ENCODE measurements at places on chromosomes 7 and 10.

DNA sequence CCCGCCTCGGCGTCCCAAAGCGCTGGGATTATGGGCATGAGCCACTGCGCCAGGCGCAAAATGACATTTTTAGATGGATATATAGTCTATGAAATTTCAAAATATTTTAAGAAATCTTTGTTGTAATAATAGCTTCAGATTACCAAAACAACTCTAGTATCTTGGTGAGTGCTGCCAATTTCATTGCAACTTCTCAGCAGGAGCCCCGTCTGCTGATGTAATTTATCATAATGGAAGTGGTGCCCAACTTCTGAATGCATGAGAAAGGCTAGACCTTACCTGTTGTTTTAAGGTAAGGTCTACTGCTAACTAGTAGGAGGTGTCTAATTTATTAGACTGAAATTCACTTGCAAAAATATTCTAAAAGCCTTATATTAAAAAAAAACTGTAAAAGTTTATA, 20.0 kb downstream of the PDSS1 start:
- no peak for DNase-seq

- no peak for DNase-seq
These were observed 228.6 kb downstream of the GLRX3 start for GRCh38 chr10:130364631-130365411.

GRCh38 chr7:98613601-98614425, 3.3 kb upstream of the NPTX2 start:
- no peak for DNase-seq

DNA sequence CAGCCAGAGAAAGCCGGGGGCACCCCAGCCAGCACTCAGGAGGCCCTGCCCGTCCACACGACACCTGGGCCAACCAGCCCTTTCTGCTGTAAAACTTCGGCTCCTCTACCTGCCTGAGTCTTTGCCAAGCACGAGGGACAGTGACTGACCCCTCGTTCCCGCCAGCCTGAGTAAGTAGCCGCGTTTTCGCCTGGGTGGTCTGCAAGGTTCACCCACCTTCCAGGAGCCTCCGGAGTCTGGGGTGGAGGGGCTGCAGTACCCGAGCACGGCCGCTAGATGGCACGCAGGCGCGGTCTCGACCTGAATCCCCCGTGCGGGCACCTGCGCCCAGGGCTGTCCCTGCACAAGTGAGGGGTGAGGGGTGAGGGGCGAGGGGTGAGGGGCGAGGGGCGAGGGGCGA, 192.7 kb downstream of the PTPRN2 start:
- DNase-seq = no peak

DNA sequence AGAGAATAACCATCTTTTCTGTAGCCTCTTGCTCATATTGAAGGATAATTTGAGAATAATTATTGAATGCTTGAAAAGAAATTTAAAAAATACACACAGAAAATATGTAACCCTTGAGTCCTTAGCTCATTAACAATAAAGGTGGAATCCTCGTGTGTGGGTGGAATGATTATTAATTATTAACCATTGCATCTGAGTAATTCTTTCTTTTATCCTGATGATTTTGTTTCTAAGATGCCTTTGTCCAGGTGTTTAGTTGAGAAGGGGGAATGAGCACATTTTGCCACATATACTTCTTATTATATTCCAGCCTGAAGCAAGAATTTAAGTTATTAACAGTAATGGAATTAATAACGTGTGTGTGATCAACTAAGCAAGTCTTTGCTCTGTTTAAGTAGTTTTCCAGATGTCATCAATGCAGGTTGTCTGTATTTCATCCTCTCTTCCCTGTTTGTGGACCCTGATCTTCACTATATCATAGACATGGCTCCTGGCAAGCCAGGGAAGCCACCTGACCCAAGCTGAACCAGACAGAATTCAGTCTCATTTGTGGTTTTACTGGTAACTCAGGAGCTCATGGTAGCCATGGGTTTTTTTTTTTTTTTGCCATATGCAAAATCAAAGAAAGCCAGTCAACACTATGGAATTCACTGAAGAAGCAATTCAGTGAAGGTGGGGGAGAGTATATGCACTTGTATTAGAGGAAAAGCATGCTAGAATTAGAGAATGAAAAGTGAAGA, 144.3 kb downstream of the KIF20B start:
- no peak for DNase-seq

DNA sequence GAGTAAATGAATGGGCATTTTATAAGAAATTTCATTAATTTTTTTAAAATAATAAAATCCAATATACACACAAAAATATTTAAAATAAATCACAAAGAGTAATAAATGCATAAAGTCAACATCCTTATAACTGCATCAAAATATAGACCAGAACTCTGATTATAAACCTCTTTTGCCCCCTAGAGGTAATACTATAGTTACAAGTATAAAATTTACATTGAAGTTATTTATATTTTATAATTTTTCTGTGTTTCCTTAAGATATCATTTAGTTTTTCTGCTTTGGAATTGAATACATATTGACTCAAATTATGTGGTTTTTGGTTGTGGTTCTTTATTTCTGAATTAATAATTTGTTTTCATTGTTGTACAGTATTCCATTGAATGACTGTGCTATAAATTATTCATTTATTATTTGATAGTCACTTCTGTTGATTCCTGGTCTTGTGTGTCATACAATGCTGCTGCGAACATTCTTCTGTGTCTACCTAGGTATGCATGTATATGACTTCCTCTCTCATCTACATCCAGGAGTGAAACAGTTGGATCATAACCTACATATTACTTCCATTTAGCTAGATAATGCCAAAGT, 673.6 kb downstream of the IPMK start:
- no peak for DNase-seq

GRCh38 chr7:43363035-43363791, 219.7 kb upstream of the STK17A start:
- DNase-seq = no peak

DNA sequence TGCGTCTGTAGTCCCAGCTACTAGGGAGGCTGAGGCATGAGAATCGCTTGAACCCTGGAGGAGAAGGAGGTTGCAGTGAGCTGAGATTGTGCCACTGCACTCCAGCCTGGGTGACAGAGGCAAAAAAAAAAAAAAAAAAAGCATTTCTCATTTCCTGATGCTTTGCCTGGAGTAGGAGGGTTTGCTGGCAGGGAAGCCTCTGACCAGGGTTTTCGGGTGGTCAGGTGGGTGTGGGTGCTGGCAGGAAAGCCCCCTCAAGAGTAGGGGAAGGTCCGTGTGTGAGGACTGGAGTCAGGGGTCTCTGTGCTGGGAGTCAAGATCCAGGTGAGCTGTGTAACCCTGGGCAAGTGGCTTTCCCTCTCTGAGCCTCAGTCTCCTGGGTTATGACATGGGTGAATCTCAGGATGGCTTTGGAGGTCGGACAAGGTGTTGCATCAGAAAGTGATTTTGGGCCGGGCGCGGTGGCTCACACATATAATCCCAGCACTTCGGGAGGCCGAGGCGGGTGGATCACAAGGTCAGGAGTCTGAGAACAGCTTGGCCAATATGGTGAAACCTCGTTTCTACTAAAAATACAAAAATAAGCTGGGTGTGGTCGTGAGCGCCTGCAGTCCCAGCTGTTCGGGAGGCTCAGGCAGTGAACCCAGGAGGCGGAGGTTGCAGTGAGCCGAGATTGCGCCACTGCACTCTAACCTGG, 3.2 kb downstream of the AMZ1 start:
- no peak for DNase-seq

DNA sequence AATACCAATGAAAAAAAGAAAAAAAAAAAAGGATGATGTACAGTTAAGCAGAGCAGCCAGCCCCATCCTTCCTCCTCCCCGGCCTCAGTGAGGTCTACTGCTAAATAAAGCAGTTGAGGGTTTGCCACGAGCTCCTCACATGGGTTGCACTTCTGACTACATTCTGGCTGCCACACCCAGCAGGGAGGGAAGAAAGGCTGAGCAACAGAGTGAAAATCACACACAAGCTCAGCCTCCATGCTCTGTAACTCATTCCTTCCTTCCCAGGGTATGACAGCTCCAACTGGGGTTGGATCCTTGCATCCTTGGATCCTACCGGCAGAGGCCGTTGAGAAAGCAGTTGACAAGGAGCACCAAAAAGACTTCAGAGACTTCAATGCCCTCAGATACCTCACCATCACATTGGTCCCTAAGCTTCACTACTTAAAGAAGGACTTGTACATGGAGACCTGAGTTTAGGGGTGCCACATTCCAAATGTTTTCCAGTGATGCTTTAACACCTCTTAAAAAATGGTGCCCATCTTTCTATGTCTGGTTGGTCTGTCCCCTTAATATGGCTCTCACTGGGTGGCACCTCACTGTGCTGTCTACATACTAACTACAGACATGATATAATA, 52.9 kb upstream of the PIK3CG start:
- DNase-seq = no peak

DNA sequence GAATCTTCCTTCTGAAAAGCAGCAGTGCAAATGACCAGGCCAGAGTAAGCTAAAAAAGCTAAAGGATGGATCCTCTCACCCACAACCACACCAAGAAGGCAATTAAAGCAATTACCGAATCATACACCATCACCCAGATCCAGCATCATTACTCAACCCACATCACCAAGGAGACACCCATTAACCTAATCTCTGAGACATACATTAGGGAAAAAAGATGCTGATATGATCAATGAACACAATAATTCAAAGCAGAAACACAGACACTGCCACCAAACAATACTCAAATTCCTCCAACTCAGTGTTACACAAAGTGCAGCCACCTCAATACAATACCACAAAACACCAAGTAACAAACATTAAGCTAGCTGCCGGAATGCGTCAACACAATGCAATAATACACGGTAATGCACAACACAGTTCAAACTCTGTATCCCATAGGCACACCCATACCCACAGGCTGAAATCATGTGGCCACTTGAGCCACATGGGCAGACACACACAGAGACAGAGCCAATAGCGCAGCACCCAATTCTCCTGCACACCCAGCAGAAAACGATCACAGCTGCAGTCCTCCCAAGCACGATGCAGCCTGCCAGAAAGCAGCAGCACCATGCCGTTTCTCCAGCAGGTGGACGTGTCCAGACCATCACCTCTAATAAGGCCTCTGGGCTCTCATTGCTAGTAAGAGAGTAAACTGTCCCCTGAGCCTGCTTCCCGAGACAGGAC, 21.5 kb downstream of the PAX2 start:
- DNase-seq = no peak
